Stimulated activated memory B cell treated with anti-CD40 and anti-IgM and Interleukin-4, amounts not matched to agents 10 μg/mL and 1 μg/mL and 100 μg/mL, for 72 hours (primary cell): ENCODE measurements at places on chromosomes 5 and 9.
A peak's percentile ranks its signal among the peaks of the same experiment; 100 is the strongest.

GRCh38 chr5:179420476-179420875, 75.2 kb upstream of the ADAMTS2 start:
- ATAC-seq, result no peak

DNA sequence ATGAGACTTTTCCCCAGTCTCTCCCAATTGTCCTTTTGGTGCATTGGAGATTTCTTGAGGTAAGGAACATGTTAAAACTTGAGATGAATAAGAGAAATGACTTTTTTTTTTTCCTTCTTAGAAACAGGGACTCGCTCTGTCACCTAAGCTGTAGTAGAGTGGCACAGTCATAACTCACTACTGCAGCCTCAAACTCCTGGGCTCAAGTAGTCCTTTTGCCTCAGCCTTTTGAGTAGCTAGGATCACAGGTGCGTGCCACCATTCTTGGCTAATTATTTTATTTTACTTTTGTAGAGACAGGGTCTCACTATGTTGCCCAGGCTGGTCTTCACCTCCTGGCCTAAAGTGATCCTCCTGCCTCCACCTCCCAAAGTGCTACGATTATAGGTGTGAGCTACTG, 25.9 kb downstream of the CDC42SE2 start:
- ATAC-seq, result peak; percentile 84

- ATAC-seq, result no peak
These were observed 525.8 kb downstream of the CTNND2 start for GRCh38 chr5:11378461-11378860.

DNA sequence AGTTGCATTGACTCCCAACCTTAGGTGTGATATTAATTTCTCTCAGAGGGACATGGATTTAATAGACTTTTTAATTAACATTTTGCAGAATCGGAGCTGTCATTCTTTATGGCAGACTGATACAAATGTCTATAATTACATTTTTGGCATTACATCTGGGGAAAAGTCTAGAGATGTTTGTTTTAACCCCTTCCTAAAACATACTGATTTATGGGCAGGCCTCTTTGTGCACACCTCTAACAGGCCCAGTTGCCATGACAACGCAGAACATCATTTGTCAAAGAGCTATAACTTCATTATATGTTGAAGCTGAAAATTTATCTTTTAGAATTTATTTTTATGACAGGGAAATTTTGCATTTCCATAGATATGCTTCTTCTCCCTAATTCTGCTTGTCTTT, 158.5 kb downstream of the NTRK2 start:
- ATAC-seq, result no peak

GRCh38 chr9:104367507-104367906, 136.6 kb upstream of the OR13F1 start:
- ATAC-seq, result no peak

GRCh38 chr5:141383345-141383744, 803 bp downstream of the PCDHGA7 start:
- no peak for ATAC-seq
